Mesendoderm (in vitro differentiated cells): ENCODE measurements at places on chromosomes 11 and 22.

DNA sequence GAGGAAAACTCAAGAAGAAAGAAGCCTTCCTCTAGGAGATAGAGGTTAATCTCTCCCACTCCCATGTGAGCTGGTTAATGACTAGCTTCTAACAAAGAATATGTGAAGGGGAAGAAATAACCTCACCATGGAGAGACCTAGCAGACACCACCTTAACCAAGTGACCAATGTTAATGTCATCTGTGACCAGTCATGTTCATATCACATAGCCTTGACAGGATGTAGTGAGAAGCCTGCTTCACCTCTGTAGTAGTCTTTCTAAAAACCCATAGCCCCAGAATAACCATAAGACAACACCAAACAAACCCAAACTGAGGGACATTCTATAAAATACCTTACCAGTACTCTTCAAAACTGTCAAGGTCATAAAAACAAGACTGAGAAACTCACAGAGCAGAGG lies 21.5 kb upstream of the POU2AF1 start:
- no peak for DNase-seq
- H3K4me3 ChIP-seq: no peak overlapping the region
- H3K27ac ChIP-seq: no peak overlapping the region
- no peaks in the 10 kb centered on the region for H3K27me3 ChIP-seq
- no peaks in the 10 kb centered on the region for H3K36me3 ChIP-seq

DNA sequence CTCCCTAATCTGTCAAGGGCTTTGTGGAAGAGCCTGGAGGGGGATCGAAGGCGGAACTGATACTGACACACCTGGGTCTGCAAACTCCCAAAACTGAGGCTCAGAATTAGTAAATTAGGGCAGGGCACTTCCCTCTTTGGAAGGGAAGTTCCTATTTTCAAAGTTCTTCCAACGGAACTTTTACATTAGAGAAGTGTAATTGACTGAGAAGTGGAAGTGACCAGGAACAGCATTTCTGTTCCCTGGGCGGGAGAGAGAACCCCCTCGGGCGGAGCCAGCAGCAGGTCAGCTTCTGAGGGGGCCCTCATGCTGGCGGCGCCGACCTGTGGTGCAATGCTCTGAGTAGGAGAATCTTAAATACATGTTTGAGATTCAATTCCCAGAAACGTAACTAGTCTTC lies 1.1 kb upstream of the CBL start:
- no peaks in the 10 kb centered on the region for H3K4me1 ChIP-seq
- no peaks in the 10 kb centered on the region for H3K36me3 ChIP-seq
- no peak for DNase-seq
- no peak overlapping the region for H3K27ac ChIP-seq

- no peak overlapping the region for H3K4me3 ChIP-seq
- no peaks in the 10 kb centered on the region for H3K27me3 ChIP-seq
- no peak overlapping the region for H3K27ac ChIP-seq
- H3K4me1 ChIP-seq: no peaks in the 10 kb centered on the region
- DNase-seq: no peak
- peaks cover 31% of the 10 kb centered on the region for H3K36me3 ChIP-seq
These were observed 20.5 kb downstream of the TRMU start for GRCh38 chr22:46355996-46356471.

GRCh38 chr22:17777717-17778044 lies 3.4 kb upstream of the BID start:
- H3K27me3 ChIP-seq: no peaks in the 10 kb centered on the region
- no peak overlapping the region for H3K4me3 ChIP-seq
- peaks cover 7% of the 10 kb centered on the region for H3K4me1 ChIP-seq
- DNase-seq: no peak
- H3K27ac ChIP-seq: no peak overlapping the region
